Osteoblast (primary cell): ENCODE measurements at places on chromosomes 16 and 17. TPM values are rescaled to one million over a fixed set of nuclear protein-coding genes. Genes with fewer than 3 reads are reported as not detected.

GRCh38 chr16:2963723-2964474 is at the start of gene KREMEN2:
Gene KREMEN2 (plus strand): TSS chr16:2964275. CDS start chr16:2964521, 246 bp downstream.
- DNase-seq: peak; percentile 89

DNA sequence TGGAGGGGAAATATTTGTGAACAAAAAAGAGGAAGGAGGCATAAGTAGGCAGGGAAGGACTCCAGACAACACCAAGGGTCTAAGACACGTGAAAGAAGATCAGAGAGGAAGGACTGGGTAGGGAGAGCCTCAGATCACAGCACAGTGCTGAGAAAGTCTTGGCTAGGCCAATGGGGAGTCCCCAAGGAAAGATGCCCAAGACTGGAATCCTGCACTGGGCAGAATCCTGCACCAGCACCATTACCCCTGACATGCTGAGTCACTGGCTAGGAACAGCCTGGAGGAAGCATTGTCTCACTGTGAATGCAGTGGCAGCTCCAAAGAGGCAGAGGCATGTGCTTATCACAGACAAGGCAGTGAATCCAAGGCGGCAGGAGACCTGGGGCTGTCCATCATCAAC is 19.2 kb downstream of the CLEC19A start:
- no peak for DNase-seq

Gene ABCC12
- total RNA-seq: not detected in 2 replicates

DNA sequence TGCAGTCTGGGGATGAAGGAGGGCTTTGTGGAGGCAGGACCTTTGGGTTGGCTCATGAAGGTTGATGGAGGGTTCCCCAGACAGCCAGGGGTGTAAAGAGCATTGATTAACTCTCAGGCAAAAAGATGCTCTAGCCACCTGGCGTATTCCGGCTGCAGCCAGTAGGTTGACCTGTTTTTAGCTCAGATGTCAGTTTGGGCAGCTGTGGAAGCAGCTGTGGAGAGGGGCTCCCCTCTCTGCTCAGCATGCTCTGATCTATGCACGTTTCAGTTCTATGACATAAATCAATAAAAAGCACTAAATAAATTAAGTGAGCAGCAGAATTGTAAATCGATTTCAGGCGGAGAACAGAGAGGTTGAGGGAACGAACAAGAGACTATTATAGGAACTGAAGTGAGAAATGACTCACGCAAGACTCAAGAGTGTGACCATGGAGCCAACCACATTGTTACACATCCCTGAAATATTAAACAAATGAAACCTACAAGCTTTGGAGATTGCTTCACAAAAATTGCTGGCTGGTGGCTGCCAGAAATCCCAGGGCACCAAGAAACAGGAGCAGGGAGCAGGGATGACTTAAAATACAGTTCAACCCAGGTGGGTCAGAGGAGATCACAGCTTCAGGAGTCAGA is 111.9 kb downstream of the GSG1L start:
- peak; percentile 75 for DNase-seq

DNA sequence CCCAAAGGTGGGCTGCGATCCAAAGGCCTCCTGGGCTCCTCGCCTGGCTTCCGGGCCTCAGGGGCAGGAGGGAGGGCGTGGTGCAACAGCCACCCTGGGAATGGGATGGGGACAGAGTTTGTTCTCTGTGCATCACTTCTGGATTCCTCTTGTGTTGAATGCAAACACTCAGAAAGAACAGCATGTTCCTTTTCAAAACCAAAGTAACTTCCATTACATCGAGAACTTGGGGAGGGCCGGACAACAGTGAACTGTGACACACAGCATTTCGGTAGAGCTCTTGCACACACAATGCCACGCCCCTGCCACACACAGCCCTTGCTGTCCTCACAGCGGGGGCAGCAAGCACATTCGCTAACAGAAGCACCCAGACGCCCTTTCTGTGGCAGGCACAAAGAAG is 36.1 kb upstream of the FASN start:
- peak; percentile 50 for DNase-seq

DNA sequence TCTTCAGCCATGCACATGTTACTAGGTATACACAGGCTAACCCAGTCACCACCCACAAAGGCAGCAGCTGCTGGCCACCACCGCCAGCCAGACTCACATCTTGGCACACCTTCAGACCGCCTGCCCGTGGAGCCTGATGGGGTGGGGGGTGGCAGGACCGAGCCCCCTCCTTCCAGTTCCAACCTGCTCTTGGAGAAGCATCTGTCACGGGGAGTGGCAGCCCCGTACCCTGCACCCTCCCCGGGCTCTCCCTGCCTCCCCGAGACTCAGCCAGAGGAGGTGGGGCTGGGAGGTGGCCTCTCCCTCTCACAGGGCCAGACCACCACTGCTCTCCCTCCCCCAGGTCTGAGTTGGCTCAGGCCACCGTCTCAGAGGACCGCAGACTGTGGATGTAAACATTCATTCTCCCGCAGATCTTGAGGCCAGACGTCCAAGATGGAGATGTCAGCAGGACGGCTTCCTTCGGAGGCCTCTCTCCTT is 11.3 kb upstream of the RBFOX3 start:
- DNase-seq: peak; percentile 83

Gene FAM20A
- 63.3 and 72.2 TPM in 2 replicates for total RNA-seq

GRCh38 chr17:68621065-68621464 is 19.9 kb upstream of the FAM20A start:
- no peak for DNase-seq

DNA sequence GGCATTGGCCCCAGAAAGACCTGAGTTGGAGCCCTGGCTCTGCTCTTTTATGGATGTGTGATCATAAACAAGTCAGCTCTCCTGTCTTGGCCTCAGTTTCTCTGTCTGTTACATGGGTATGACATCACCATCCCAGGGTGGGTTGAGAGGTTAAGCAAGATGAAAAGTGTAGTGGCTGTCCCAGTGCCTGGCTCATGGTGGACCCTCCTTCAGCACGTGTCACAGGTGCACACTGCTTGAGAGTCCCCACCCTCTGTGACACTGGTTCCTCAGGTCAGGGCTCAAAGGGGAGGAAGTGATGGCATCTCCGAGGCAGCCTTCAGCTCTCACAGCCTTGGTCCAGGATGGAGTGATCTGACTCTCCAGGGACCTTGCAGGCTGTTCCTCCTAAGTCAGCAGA is 218.4 kb downstream of the HAPSTR1 start:
- no peak for DNase-seq

DNA sequence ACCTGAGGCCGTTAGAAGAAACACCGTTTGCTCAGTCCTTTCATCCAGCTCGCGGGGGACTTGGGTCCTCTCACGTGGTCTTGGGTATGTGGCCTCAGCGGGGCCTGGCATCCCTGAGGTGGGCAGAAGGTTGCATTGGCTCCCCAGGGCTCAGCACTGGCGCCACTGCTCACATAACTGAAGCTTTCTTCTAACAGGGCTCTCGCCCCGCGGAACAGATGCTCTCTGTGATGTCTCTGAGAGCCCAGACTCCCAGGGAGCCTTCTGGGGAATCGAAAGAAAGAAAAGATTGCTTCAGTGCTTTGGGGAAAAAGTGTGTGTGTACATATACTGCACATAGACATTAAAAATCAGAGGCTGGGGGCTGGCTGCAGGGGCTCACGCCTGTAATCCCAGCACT is 10.1 kb downstream of the MGRN1 start:
- no peak for DNase-seq

Gene SDK2
- under 0.01 TPM in 2 replicates for total RNA-seq

- DNase-seq: no peak
Measured at GRCh38 chr17:13704333-13704732, 102.6 kb upstream of the HS3ST3A1 start.

DNA sequence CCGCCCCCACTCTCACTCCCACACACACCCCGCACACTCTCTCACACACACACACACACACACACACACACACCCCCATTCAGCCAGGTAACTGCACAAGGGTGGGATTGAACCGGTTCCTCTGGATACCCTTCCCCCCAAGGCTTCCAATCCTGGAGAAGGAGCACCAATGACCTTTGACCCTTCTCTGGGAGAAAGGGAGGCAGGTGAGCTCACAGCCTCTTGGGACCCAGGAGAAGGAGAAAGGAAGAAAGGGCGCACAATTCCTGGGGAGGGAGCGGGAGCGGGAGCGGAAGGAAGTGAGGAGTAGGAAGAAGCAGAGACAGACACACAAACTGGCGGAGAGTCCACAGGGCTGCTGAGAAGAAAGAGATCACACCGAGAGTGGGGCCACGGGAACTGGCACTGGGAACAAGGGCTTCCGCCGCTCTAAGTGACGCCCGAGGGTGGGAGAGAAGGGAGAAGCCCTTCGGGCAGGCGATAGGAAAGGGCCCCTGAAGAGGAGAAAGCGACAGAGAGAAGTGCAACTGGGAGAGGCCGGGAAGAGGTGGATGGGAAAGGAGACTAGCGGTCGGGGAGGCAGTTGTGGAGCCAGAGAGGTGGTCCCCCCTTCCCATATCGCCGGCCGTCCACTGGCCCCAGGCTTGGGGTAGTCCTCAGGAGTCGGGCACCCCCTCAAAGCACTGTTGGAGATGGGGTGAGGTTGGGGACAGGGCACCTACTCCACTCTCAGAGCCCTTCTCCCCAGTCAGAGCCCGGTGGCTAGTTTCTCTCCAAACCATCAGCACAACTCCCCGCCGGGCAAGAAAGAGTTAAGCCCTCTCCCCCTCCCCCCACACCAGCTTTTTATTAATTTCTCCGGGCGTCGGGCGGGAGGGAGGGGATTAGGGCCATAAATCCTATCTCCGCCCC is 1.3 kb downstream of the SAMD14 start:
- DNase-seq: peak; percentile 87

Gene SOX8
- under 0.01 TPM in 1 of 2 replicates, not detected in the other for total RNA-seq

DNA sequence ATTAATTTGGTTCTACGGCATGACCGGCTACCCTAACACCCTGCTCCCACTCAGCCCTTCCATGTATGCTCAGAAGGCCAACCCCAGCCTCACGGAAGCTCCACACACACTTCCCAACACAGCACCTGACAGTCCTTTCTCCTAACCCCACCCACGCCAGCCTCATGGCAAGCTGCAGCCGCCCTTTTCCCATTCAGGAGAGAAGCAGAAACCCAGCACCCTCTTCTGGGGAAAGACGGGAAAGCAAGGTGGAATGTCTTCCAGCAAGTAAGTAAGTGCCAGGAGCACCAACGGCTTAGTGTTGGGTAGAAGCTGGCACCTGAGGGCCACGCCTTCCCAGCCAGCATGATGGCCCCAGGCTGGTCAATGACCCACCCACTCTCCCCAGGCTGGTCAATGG is 32.1 kb downstream of the ABR start:
- DNase-seq: peak; percentile 96

DNA sequence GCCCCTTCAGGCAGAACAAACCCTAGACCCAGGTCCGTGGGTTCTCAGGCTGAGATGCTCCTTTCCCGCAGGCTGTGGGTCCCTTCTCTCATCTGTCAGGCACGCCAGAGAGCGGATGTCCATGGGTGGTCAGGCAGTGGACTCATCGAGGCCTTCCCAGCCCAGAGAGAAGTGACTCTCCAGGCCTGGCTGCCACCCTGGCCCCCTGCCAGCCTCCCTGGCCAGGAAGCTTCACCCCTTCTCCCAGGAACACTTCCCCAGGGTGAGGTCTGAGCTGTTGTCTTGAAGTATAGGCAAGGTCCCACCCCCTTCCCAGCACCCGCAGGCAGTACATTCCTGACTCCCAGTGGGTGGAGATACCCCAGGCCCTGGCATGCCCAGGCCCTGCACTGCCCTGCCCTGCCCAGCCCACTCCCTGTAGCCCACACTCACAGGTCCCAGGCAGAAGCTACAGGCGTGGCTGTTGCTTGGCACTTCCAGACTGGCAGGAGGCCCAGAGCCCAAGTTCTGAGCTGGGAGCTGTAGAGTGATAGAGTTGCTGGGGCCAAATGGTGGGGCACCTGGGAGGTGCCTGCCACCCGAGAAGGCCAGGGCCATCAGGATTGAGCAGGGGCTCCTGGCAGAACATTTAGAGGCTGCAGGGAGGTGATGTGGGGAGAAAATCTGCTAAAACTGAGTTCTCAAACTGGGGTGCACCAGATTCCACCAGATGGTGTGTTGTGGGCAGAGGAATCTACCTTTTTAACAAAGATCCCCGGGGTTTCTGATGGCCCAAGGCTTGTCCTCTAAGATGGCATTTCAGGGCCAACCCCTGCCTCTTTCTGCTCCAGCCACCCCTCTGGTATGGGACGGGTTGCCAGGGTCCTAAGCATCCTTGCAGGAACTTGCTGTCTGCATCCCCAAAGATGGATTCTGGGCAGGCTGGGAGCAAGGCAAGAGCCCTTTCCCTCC is 6.7 kb downstream of the ITGA3 start:
- peak; percentile 97 for DNase-seq

GRCh38 chr16:8722025-8722348 is 47.6 kb downstream of the ABAT start:
- no peak for DNase-seq

DNA sequence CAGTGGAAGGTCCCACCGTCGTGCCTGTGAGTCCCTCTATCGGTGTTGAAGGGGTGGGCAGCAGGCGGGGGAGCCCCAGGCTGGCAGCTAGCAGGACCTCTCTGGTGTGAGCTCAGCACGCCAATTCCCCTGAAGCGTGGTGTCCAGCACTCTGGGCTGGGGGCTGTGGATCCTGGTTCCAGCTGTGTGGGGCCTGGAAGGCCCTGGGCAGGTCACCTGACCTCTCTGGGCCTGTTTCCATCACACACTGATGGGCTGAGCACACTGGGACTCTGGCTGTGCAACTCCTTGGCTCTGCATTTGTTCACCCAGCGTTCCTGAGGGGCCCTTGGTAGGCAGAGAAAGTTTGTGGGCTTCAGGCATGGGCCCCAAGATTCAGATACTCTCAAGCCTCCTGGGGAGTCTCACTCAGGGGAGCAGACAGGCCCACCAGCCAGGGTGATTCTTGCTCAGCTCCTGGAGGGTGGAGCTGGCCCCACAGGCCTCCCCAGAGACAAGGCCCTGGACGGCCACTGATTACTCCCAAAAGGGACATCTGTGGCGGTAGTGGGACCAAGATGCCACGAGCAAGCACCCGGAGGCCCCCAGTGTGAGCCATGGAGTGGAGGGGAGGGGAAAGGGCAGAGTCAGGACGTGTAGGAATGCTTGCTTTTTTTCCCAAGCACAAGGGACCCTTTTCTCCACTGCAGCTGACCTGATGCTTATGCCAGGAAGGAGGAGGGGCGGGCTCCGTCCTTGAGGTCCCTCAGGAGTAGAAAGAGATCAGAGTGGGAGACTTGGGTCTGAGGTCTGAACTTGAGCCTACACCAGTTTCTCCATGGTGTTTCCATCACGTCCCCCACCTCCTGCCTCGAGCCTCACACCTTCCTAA is 8.5 kb downstream of the SCGB1C2 start:
- DNase-seq: peak; percentile 79

- no peak for DNase-seq
Measured at GRCh38 chr16:23501291-23501690, 9.0 kb downstream of the GGA2 start.

Gene KRT15
- total RNA-seq: 0.59 and 0.72 TPM in 2 replicates

DNA sequence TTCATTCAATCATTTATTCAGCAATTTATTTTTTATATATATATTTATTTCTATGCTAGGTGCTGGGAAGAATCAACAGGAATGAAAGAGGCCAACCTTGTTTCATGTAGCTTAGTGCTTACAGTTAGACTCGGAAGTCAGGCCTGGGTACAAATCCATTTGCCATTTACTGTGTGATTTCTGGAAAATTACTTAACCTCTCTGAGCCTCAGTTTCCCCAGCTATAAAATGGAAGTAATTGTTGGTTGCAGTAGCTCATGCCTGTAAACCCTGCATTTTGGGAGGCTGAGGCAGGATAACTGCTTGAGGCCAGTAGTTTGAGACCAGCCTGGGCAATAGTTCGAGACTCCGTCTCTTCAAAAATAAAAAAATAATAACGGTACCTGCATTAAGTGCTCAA is 27.2 kb upstream of the MLKL start:
- DNase-seq: no peak

GRCh38 chr16:11251525-11252481 is 4.2 kb downstream of the SOCS1 start:
- peak; percentile 97 for DNase-seq

Gene KRT33B
- 0.29 and 1.1 TPM in 2 replicates for total RNA-seq

Gene PIRT
- total RNA-seq: not detected in 2 replicates

- DNase-seq: peak; percentile 98
Measured at GRCh38 chr16:85321509-85322271, 209.4 kb upstream of the CIBAR2 start.
